ENCODE measurements at places on chromosomes 13 and 19. TPM values are rescaled to one million over a fixed set of nuclear protein-coding genes. Genes with fewer than 3 reads are reported as not detected.

Gene ELF1
- 127 TPM for polyA plus RNA-seq

Gene KLK7
- not detected for polyA plus RNA-seq

Gene SPACA4
- polyA plus RNA-seq = not detected

Gene FSD1
- 3.4 TPM for polyA plus RNA-seq

DNA sequence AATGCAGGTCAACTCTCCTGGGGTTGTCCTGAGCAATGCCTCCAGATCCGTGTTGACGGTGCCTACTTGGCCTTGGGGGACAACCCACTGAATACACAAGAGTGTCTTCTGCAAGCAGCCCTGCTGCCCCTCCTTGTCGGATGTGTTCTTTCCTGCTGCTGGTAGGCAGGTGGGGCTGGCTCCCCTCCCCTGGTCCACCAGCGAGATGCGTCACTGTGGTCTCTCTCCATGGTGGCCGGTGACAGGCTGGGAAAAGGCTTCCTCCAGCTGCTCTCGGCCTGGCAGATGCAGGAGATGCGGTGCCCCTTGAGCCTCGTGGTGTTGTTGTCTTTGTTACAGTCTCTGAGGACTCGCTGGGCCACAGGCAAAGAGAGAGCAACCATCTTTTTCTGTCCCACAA is 84.9 kb downstream of the RGCC start:
- H3K4me1 ChIP-seq = peaks cover 19% of the 10 kb centered on the region
- no peaks in the 10 kb centered on the region for H3K36me3 ChIP-seq
- H3K27me3 ChIP-seq = no peaks in the 10 kb centered on the region
- no peak overlapping the region for H3K27ac ChIP-seq

GRCh38 chr13:59261928-59262488 is 901.7 kb downstream of the DIAPH3 start:
- H3K27me3 ChIP-seq = peaks cover 2% of the 10 kb centered on the region
- H3K27ac ChIP-seq = no peak overlapping the region
- no peak overlapping the region for H3K4me3 ChIP-seq

GRCh38 chr19:41521931-41522555 is 53.9 kb upstream of the CEACAM21 start:
- peaks cover 8% of the 10 kb centered on the region for H3K27me3 ChIP-seq
- peak; percentile 67 for DNase-seq
- H3K4me1 ChIP-seq = peaks cover 29% of the 10 kb centered on the region
- H3K4me3 ChIP-seq = peak overlapping the region; percentile 90
- peak overlapping the region; percentile 91 for H3K27ac ChIP-seq

GRCh38 chr13:73665261-73665660 is 468.9 kb downstream of the KLF12 start:
- H3K36me3 ChIP-seq = no peaks in the 10 kb centered on the region
- H3K4me3 ChIP-seq = no peak overlapping the region
- DNase-seq = no peak
- H3K27ac ChIP-seq = no peak overlapping the region

DNA sequence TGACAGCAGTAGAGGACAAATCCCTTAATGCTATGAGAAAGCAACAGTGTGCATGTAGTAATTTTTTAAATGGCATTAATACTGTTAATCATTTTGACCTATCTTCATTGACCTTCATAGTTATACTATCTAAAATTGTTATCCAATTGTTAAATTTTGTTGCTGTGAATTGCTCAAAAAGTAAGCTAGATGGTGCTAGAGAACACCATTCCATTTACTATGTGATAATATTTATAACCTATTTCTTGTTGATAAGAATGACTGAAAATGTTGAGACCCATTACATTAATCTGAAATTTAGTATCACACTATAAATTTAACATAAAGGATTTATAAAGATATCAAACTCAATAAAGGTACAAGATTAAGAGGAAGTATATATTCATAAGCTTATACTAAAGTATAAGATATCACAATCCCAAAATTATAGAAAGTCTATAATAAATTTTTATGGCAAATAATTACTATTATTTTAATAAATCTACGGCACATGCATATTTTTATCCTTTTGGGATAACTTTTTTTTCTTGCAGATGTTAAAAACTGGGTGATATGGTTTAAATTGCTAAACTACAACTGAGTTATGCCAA is 1573.3 kb downstream of the PCDH9 start:
- no peaks in the 10 kb centered on the region for H3K36me3 ChIP-seq
- no peak for DNase-seq
- H3K27me3 ChIP-seq = no peaks in the 10 kb centered on the region
- no peak overlapping the region for H3K4me3 ChIP-seq
- H3K4me1 ChIP-seq = no peaks in the 10 kb centered on the region

- no peak overlapping the region for H3K27ac ChIP-seq
- H3K4me1 ChIP-seq = no peaks in the 10 kb centered on the region
- H3K4me3 ChIP-seq = no peak overlapping the region
- peaks cover 32% of the 10 kb centered on the region for H3K27me3 ChIP-seq
These were observed 1.2 kb downstream of the C5AR1 start for GRCh38 chr19:47310819-47311218.

DNA sequence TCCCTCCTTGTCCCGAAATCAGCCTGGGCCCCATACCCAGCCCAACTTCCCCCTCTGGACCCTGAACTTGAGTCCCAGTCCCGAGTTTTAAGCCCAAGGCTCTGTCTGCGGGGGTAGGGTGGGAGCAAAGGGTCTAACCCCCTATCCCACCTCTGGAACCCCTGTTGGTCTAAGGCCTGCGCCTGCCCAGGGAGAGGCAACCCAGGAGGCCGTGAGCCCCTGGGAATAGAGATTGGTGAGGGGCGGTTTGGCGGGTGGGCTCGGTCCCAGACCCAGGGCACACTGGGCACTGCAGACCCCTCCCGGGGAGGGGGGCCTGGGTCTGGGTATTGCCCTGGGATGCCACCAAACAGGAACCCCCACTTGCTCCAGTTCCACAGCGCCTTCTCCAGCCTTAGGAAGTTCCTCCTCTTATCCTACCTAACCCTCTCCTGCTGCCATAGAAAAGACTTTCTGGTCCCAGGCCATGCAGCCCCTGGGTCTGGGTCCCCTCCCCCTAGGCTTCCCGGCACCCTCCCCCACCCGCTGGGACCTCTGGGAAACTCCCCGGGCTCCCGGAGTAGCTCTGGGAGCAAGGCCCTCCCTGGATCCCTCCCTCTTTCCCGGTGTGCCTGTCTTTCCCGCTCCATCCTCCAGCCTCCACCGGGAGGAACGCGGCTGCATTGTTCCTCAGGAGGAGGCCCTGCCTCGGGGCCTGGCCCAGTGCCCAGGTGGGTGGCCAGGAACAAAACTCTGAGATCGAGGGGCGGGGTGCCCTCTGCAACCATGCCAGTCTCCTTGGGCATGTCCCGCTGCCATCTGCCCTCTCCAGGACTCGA is 33.6 kb upstream of the NANOS3 start:
- peaks cover 84% of the 10 kb centered on the region for H3K4me1 ChIP-seq
- peaks cover 3% of the 10 kb centered on the region for H3K36me3 ChIP-seq
- no peaks in the 10 kb centered on the region for H3K27me3 ChIP-seq
- H3K27ac ChIP-seq = peak overlapping the region; percentile 94

DNA sequence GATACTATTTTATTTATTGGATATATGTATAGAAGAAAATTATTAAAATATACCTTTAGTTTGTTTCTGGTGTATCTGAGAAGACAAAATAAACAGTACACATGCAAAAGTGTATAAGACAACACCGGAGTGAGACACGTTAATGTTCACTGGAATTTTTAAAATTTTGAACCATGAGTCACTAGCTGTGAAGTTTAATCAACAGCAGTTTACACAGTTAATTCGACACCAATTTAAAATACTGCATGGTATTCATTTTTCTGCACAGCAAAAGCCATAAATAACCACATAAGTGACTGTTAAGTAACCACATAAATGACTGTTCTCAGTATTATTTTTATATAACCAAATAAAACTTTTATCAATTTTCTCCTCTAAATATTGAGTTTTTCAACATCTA is 418.7 kb upstream of the NBEA start:
- no peaks in the 10 kb centered on the region for H3K4me1 ChIP-seq
- H3K4me3 ChIP-seq = no peak overlapping the region
- DNase-seq = no peak
- peaks cover 4% of the 10 kb centered on the region for H3K27me3 ChIP-seq
- no peak overlapping the region for H3K27ac ChIP-seq

DNA sequence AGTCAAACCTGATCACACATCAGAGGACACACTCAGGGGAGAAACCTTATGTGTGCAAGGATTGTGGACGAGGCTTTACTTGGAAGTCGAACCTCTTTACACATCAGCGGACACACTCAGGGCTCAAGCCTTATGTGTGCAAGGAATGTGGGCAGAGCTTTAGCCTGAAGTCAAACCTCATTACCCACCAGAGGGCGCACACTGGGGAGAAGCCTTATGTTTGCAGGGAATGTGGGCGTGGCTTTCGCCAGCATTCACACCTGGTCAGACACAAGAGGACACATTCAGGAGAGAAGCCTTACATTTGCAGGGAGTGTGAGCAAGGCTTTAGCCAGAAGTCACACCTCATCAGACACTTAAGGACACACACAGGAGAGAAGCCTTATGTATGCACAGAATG is 8.2 kb upstream of the ZNF527 start:
- H3K27me3 ChIP-seq = no peaks in the 10 kb centered on the region
- H3K4me1 ChIP-seq = no peaks in the 10 kb centered on the region
- DNase-seq = no peak
- peaks cover 79% of the 10 kb centered on the region for H3K36me3 ChIP-seq

DNA sequence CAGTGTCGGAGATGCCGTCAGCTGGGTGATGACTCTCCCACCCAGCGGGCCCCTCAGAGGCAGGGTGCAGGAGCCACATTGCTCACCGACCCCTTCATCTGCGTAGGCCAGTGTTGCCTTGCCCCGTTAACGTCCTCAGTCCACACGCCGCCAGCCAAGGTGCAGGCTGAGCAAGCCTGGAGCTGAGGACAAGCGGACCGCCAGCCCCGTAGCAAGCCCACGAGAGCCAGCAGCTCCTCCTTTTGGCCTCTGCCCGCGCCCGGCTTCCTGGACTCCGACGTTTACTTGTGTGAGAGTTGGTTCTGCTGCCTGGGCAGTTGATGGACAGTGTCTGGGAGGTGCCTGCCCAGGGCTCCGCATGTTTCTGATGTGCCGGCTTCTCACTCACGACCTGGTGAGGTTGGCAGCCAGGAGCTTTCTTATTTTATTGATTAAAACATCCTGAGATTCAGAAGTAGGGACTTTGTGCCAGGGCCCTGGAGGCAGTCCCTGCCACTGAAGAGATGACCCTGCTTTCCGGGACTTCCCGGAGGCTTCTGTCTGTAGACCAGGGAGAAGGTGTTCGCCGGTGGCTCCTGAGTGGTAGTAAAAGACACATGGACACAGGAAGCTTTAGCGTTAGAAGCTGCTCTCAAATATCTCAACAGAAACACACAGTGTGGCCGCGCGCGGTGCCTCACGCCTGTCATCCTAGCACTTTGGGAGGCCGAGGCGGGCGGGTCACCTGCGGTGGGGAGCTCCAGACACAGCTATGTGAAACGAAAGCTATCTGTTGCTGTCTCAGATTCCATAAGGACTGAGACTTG is 5.8 kb downstream of the DAZAP1 start:
- no peak for DNase-seq
- no peaks in the 10 kb centered on the region for H3K27me3 ChIP-seq
- H3K36me3 ChIP-seq = no peaks in the 10 kb centered on the region
- peak overlapping the region; percentile 50 for H3K27ac ChIP-seq

DNA sequence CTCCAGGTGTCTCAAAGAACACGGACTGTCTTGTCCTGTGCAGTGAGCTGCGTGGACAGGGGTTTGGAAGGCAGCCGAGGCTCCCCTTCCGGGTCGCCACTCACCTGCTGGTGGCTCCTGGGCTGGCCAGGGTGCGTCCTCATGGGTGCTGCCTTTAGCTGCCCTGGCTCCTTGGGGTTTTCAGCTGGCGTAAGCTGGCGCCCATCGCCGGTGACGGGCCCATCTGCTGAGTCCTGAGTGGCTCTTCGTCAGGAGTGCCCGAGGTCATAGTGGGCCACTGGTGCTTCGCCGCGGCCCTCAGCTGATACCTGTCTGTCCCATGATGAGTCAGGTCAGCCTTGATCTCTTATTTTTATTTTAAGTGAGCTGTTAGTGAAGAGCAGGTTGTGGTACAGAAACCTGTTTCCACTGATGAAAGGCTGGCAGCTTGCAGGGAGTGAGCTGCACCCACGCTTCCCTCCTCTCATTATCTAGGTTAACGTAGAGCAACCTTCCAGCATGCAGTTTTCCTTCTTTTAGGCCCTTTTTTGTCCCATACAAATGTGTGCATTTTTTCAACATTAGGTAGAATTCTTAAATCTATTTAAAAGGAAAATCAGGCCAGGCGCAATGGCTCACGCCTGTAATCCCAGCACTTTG is 18.4 kb downstream of the EPN1 start:
- no peak for DNase-seq
- no peak overlapping the region for H3K4me3 ChIP-seq
- no peaks in the 10 kb centered on the region for H3K36me3 ChIP-seq
- H3K4me1 ChIP-seq = no peaks in the 10 kb centered on the region
- no peak overlapping the region for H3K27ac ChIP-seq
- H3K27me3 ChIP-seq = no peaks in the 10 kb centered on the region

Measured in naive thymus-derived CD8-positive, alpha-beta T cell (primary cell).